ENCODE measurements at places on chromosomes 1 and 21.

GRCh38 chr1:159088546-159089183 is 12.1 kb upstream of the AIM2 start:
- no peak for DNase-seq

DNA sequence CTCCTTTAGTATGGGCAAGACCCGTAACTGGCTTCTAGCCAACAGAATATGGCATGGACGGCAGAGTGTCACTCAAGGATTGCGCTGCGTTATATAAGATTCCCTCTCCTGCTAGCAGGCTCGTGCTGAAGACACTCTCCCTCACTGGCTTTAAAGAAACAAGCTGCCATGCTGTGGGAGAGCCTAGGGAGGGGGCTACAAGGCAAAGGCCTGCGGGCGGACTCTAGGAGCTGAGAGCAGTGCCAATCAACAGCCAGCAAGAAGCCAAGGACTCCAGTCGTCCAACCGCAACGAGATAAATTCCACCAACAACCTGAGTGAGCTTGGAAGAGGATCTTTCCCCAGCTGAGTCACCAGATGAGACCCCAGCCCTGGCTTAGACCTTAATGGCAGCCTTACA is 45.9 kb upstream of the GPR157 start:
- no peak for DNase-seq

DNA sequence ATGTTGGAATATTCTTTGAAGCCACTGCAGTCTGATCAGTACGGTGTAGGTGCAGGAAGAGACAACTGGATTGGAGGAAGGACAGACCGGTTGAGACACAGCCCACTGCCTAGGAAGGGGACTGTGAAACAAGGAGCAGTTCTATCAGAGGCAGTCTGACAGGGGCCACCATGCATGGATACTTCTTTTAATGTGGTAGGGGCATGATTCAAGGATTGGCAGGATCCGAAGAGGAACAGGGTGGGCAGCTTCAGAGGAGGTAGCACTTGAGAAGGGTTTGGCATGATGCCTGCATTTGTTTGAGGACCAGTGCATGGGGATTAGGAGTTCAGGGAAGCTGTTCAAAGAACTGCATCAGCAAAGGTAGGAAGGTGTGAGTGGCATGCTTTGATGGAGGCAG is 167.9 kb downstream of the DYRK1A start:
- no peak for DNase-seq

- DNase-seq, result peak; percentile 67
Observed at GRCh38 chr1:56676571-56677035, 31.5 kb downstream of the PRKAA2 start.

- no peak for DNase-seq
Observed at GRCh38 chr1:182391028-182391361, 595 bp downstream of the GLUL start.

DNA sequence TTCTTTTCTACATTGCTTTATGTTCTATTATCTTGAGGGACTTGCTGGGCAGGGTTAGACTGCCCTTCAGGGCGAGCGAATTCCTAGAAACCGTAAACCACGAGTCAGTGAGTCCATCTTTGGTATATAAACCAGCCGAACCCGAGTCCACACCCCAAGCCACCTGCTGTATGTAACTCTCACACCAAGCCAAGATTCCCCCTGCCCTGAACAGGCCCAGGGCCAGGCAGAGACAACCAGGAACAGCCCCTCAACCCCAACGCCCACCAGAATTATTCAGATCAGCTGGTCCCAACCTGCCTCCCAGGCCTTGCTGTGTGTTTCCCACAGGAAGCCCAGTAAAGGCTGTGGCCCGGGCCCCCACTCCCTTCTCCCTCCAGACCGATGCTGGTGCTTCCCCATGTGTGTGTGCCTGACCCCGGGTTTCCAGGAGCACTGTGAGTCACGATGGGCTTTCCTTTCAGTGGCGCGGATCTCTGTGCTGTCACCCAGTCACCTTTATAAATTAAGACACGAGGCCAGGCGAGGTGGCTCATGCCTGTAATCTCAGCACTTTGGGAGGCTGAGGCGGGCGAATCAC is 17.1 kb downstream of the KIF17 start:
- DNase-seq, result no peak

DNA sequence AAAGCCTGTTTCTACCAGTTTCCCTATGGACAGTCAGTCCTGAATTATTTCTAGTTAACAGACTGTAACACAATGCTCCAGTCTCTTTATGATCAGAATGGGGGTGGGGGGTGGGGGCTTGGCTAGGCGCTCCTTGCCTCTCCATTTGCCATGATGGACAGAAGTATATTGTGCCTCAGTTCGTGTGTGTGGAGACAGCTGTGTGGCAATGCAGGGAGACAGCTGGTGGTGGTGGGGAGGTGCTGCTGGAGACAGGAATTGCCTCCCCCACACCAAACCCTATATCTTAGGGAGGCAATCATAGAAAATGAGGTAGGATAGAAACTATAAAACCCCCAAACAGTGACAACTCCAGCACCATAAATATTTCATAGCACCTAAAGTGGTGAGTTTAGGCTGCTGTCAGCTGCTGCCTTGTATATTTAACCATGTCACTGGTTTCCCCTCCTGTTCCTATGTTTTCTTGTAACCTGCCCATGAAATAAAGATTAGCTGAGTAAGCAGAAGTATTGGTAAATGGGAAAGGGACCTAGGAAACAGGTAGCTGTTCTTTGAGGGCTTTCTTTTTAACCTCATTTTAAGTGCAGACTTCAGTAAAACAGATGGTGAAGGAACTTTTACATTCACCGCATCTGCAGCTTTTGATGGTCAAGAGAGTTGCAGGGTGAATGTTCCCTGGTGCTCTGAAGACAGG is 3.4 kb downstream of the PLXNA2 start:
- no peak for DNase-seq

DNA sequence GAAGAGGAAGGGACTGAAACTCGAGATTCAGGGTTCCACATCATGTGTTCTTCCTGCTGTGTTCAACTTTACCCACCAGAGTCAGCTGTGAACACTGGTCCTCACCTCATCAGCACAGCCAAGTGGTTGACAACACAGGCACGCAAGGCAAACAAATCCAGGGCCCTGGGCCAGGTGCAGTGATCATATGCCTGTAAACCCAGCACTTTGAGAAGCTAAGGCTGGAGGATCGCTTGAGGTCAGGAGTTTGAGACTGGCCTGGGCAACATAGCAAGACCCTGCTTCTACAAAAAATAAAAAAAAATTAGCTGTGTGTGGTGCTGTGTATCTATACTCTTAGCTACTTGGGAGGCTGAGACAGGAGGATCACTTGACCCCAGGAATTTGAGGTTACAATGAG is 8.4 kb upstream of the XKR8 start:
- no peak for DNase-seq

DNA sequence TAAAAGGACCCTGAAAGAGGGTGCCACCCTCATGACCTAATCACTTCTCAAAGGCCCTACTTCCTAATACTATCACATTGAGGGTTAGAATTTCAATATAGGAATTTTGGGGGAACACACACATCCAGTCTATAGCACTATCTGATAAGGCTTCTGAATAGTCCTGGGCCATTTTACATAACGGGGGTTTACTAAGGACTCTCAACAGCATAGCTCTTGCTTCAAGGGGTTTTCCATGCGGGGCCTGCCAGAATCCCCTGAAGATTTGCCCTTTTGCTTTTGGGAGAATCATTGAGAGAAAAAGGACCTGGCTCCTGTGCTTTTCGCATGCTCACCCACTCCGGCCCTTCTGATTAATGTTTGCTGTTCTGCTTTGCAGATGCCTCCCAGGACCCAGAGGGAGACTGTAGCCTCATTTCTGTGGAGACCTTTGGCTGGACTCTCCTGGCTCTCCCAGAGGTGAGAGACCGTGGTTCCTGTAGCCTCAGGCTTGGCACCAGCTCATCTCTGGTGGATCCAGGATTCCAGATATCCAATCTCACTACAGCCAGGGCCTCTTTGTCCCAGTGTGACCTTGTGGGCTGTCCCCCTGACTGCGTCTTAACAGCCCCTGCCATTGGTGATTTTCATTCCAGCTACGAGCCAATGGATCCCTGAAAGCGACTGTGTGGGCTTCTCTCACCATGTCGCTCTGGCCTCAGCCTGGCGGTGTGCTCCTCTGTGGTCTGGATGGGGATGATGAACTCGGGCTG is 72.6 kb downstream of the DDR2 start:
- no peak for DNase-seq

GRCh38 chr1:201282931-201283829 is at the start of gene PKP1:
PKP1 (plus strand) TSS chr1:201283506; CDS start chr1:201283703, 197 bp downstream.
- DNase-seq, result no peak

GRCh38 chr1:207412845-207413244 is 41.3 kb upstream of the CR2 start:
- DNase-seq, result no peak

GRCh38 chr1:16019644-16020277 is 1.9 kb upstream of the HSPB7 start:
- no peak for DNase-seq

DNA sequence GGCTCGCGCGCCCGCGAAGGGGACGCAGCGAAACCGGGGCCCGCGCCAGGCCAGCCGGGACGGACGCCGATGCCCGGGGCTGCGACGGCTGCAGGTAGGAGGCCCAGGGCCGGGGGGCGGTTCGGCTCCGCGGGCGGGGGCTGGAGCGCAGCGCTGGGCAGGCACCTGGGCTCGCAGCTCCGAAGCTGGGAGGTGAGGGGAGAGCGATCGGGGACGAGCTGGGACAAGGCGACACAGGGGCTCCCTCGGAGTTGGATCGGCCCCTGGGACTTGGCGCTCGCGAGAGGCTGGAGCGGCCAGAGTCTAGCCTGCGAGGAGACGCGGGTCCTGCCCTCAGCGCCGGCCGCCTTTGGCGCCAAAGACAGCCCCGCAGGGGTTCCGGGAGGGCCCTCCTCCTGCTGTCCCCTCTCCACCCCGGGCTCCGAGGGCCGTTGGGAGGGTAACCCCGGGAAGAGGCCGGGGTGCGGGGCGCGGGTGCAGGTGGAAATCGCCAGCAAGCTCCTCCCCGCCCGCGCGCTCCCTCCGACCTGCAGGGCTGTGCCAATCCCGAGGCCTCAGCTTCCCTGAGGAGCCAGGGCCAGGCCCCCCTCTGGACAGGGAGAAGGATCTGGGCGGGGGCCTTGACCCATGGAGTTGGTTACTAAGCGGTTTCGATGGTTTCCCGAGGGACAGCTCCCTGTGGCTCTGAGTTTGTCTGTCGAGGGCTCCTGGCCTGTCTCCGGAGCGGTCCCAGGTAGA is 401 bp downstream of the TP73 start:
- no peak for DNase-seq

- DNase-seq, result no peak
Observed at GRCh38 chr1:235649368-235650163, at the start of gene GNG4. GNG4 (minus strand) TSS chr1:235649784; CDS start chr1:235583838, 65,946 bp downstream.

- peak; percentile 31 for DNase-seq
Observed at GRCh38 chr21:44955141-44955797, 15.4 kb downstream of the SLX9 start.

DNA sequence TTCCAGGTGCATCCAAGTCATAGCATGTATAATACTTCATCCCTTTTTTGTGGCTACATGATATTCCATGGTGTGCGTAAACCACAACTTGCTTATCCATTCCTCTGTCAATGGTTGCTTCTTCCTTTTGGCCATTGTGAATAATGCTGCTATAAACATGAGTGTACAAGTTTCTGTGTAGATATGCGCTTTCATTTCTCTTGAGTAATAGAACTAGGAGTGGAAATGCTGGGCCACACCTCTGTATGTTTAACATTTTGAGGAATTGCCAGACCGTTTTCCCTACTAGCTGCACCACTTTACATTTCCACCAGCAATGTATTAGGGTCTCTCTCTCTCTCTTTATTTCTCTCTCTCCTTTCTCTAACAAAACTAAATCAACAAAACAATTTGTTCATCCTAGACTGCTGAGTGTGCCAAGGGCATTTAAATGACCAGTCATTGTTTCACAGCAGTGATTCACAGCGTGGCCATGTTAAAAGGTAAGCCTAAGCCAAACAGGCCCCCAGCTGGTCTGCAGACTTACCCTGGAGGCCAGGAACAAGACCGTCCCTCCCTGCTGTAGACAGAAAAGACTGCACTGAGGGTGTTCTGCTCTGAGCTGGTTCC is 53.2 kb upstream of the LYST start:
- DNase-seq, result peak; percentile 66

GRCh38 chr1:153361480-153362109 is 3.9 kb downstream of the S100A9 start:
- DNase-seq, result no peak

DNA sequence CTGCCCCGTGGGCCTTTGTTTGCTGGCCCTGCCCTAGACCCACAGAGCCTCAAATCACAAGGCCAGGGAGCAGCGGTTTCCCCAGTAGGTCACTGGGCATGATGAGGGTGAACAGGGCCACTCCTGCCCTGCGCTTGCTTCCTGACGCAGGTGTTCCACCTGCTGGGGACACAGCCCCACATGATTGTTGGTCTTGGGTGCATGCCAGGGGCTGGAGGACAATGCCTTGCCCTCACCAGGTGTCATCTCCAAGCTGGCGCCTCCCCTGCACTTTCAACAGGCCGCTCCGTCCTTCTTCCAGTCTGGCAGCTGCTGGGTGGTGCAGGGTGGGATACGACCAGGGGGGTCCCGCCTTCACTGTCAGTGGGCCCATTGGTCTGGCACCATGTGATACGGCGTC is 24.3 kb downstream of the IL10RB start:
- DNase-seq, result no peak

- peak; percentile 18 for DNase-seq
Observed at GRCh38 chr1:154941333-154942013, 5.0 kb upstream of the PMVK start.

DNA sequence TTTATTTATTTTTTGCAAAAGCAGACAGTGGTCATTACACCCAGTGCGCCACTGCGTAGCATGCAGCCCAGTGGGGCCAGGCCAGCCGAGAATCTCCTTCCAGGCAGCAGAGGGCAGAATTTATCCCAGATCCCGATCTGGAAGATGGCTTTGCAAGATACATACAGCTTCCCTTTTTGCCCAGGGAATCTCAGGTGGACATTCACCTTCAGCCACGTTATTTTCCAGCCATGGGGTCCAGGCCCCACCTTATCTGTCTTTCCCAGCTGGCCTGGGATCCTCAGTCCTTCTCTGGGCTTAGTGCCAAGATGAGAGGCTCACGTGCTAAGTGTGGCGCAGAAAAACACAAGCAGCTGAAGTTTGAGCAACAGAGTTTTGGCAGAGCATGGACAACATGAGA is 123.6 kb downstream of the AJAP1 start:
- no peak for DNase-seq

GRCh38 chr1:61953790-61954150 is 211.5 kb downstream of the PATJ start:
- no peak for DNase-seq

- no peak for DNase-seq
Observed at GRCh38 chr1:28323720-28324119, 5.1 kb upstream of the MED18 start.

DNA sequence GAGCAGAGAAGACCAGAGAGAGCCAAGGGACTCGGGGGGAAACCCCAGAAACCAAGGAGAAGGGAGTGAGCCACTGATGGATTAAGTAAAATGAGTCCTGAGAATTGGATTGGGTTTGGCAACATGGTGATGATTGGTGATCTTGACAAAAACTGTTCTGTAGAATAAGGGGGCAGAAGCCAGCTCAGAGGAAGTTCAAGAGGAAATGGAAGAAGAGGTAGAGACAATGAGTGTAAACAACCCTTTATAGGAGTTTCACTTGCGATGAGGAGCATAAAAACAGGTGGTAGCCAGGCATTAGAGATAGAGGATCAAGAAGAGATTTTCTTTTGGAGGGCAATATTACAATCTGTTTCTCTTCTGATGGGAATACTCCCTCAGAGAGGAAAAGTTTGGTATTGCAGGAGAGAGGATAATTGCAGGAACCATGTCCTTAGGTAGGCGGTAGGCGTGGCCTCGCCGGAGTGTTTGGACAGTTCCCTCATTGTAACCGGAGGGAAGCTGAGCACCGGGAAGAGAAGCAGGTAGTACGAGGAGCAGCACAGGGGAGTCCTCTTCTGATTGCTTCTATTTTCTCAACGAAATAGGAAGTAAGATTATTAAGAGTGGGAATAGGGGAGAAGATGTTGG is 68.4 kb upstream of the TENT5C start:
- no peak for DNase-seq

- peak; percentile 42 for DNase-seq
Observed at GRCh38 chr1:153677718-153678518, 570 bp upstream of the NPR1 start.
